ENCODE measurements at places on chromosomes 16 and 17.

GRCh38 chr16:54173490-54173889 lies 113.1 kb downstream of the IRX3 start:
- DNase-seq: no peak

- peak; percentile 24 for DNase-seq
Observed at GRCh38 chr16:64983963-64984362, 137.9 kb downstream of the CDH11 start.

- no peak for DNase-seq
Observed at GRCh38 chr17:21268596-21269188, 15.5 kb upstream of the NATD1 start.

DNA sequence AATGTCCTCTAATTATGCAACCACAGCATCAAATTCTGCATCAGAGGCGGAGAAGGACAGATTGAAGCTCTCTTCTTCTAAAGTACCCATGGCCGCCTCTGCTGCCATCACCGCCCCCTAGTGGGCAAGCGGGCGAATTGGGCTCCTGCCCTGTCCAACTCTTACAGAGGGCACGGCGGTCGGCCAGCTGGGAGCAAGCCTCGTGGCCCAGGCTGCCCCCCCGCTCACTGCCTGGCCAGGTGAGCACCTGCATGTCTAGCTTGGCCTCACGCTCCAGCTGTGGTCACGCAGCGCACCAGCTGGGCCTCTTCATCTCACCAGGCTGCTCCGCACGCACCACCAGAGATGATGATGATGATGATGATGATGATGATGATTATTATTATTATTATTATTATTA lies 146.1 kb upstream of the TOM1L1 start:
- no peak for DNase-seq

GRCh38 chr16:51326131-51326856 lies 175.2 kb upstream of the SALL1 start:
- DNase-seq: no peak

GRCh38 chr17:48374650-48375230 lies 55.3 kb downstream of the SKAP1 start:
- DNase-seq: peak; percentile 29

DNA sequence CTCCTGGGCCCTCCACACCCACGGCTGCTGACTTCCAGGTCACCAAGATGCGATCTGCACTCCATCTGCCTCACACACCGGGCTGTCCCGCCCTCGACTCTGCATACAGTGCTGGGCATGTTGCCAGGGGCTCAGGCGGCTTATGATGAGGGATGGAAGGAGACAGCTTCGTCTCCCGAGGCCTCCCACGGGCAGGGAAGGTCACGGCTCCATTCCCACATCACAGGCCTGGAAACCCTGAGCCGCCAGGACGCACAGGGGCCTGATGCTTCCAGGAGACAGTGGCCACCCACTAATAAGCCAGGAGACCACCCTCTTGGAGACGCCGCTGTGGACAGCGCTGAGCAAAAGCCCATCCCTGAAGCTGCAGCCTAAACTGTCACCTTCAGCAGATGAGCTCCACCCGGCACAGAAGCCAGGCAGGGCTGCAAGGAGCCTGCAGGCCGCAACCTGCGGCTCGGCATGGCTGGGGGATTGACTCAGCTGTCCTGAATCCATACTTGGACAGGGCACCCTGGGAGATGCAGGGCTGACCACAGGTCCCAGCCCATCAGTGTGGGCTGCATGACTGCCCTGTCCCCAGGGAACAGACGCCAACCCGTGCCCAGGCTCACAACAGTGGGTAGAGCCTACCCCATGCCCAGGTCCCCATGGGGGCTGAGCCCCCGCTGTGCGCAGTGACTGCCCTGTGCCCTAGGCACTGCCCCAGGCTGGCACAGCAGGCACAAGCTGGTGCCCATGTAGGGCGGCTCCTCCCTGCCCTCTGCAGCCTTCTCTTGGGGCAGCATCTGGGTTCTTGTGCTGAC lies 34.4 kb downstream of the SLC7A5 start:
- peak; percentile 61 for DNase-seq

DNA sequence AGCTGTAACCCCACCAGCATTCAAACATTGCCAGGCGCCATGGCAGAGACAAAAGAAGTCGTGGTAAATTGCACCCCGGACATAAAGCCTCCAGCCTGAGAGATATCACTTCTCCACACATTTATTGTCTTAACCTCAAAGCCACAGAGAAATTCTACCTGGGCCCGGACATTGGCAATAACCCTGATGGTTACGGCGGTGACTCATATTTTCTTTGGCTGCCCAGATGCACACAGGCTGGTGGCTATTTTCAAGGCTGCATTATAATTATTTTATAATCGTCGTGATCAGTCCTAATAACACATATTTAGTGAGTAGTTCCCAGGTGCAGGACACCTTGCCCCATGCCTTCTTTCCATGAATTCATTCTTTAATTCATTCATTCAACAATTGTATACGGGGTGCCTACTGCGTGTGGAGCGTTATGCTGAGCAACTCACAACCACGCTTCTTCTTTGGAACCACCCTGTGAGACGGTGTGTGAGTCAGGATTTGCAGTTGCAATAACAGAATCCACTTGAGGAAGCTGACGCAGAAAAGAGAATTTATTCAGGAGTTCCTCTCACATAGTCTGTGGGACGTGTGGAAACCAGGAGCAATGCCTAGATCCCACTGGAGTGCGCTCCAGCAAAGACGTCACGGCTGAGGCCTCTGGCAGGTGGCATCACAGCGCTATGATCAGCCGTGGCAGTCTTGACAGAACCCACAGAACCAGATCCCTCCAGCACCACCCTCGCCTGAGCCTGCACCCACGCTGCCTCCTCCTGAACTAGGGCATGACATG lies 245.7 kb downstream of the FOXL1 start:
- no peak for DNase-seq

GRCh38 chr16:681746-682427 lies 1.7 kb downstream of the STUB1 start:
- no peak for DNase-seq

GRCh38 chr17:7632492-7632894 lies 2.6 kb downstream of the SHBG start:
- DNase-seq: peak; percentile 56

Measured in cerebellar cortex (tissue), 1 donor.